ENCODE measurements at places on chromosomes 12 and 14.
A peak's percentile ranks its signal among the peaks of the same experiment; 100 is the strongest.

- no peaks in the 10 kb centered on the region for H3K36me3 ChIP-seq
- DNase-seq: no peak
- peaks cover 9% of the 10 kb centered on the region for H3K4me1 ChIP-seq
- no peaks in the 10 kb centered on the region for H3K27me3 ChIP-seq
- H3K4me3 ChIP-seq: no peak overlapping the region
- H3K27ac ChIP-seq: no peak overlapping the region
Measured at GRCh38 chr14:89393222-89393745, 23.7 kb downstream of the FOXN3 start.

DNA sequence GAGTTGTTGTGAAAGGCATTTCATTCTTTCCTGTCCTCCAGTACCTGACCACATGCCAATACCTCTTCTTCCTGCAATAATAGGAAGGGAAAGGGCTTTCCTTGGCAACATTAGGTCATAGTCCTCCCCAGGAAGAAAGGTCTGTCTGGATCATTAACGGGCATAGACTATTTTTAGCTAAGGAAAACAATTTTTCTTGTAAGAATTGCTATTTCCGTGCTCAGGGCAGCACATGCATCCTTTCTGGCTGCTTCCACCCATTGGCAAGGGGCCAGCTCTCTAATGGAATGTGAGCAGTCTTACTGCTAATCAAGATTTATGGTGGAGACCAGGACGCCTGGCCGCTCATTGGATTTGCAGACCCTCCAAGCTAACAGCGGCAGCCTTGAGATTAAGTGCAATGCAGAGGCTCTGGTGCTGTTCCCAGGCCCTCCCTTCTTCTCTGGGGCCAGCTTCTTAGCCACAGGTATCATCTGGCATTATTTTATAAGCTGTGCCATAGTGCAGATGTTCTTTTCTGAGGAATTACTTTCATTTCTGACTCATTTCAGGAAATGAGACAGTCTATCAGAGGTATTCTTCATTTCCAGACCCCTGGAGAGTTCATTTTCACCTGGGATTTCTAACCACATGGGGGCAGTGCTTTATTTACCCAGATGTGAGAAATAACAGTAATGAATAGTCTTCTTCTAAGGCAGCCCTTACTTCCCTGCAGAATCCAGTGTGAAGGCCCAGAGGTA is 52.9 kb downstream of the ANO6 start:
- H3K27me3 ChIP-seq: no peaks in the 10 kb centered on the region
- DNase-seq: no peak
- H3K4me1 ChIP-seq: no peaks in the 10 kb centered on the region

- H3K27ac ChIP-seq: no peak overlapping the region
- no peak overlapping the region for H3K4me3 ChIP-seq
- no peak for DNase-seq
Measured at GRCh38 chr14:68291820-68292219, 472.2 kb downstream of the RAD51B start.

- H3K27me3 ChIP-seq: no peaks in the 10 kb centered on the region
- H3K27ac ChIP-seq: no peak overlapping the region
- no peaks in the 10 kb centered on the region for H3K36me3 ChIP-seq
- peak overlapping the region; percentile 19 for H3K4me3 ChIP-seq
Measured at GRCh38 chr14:55129428-55130195, 560 bp downstream of the LGALS3 start.

- H3K4me1 ChIP-seq: no peaks in the 10 kb centered on the region
- no peak overlapping the region for H3K27ac ChIP-seq
- no peaks in the 10 kb centered on the region for H3K27me3 ChIP-seq
- H3K36me3 ChIP-seq: no peaks in the 10 kb centered on the region
- H3K4me3 ChIP-seq: no peak overlapping the region
- DNase-seq: no peak
Measured at GRCh38 chr14:24258119-24258518, 4.9 kb downstream of the TGM1 start.

DNA sequence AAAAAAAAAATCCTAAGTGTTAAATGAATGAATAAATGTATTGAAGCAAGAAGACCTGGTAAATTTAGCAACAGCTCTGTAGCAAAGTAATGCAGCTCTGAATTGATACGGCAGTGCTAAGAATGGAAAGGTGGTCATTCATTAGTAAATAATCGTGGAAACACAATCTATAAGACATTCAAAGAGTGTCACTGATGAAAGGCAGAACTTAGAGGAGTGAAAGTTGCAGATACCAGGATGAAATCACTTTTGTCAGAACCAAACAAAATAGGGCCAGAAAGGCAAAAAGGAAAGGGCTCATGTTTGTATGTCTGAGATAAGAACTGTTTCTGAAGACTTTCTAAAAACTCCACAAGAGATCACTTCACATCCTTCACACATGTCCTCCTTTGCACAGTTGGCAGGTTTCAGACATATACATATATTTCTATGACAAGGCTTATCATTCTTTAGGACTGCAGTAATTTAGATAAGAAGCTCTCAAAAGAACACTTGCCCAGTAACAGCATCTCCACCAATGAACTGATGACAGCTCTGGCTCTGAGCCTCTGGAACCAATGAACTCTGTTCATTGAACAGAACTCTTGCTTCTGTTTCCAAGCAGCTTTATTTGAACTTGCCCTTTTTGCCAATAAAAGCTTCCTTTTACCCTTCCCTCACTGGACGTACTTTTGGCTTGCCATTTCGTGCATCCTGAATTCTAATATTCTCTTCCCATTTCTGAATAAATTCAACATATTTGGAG is 4.2 kb upstream of the LRR1 start:
- no peak overlapping the region for H3K27ac ChIP-seq
- DNase-seq: no peak
- no peaks in the 10 kb centered on the region for H3K27me3 ChIP-seq
- H3K4me1 ChIP-seq: peaks cover 5% of the 10 kb centered on the region
- no peak overlapping the region for H3K4me3 ChIP-seq

GRCh38 chr12:44253338-44253856 is 417.5 kb downstream of the TMEM117 start:
- no peak overlapping the region for H3K27ac ChIP-seq
- H3K27me3 ChIP-seq: no peaks in the 10 kb centered on the region
- no peaks in the 10 kb centered on the region for H3K4me1 ChIP-seq
- no peaks in the 10 kb centered on the region for H3K36me3 ChIP-seq
- no peak overlapping the region for H3K4me3 ChIP-seq

- peaks cover 5% of the 10 kb centered on the region for H3K4me1 ChIP-seq
- H3K27me3 ChIP-seq: no peaks in the 10 kb centered on the region
Measured at GRCh38 chr12:120090206-120090605, 26.3 kb downstream of the RAB35 start.

- H3K36me3 ChIP-seq: no peaks in the 10 kb centered on the region
- H3K4me3 ChIP-seq: no peak overlapping the region
- no peaks in the 10 kb centered on the region for H3K4me1 ChIP-seq
Measured at GRCh38 chr12:52344111-52344510, 22.9 kb upstream of the KRT83 start.

- DNase-seq: no peak
- no peaks in the 10 kb centered on the region for H3K27me3 ChIP-seq
- no peak overlapping the region for H3K27ac ChIP-seq
- H3K4me3 ChIP-seq: no peak overlapping the region
Measured at GRCh38 chr14:91126761-91127160, 12.9 kb downstream of the DGLUCY start.

DNA sequence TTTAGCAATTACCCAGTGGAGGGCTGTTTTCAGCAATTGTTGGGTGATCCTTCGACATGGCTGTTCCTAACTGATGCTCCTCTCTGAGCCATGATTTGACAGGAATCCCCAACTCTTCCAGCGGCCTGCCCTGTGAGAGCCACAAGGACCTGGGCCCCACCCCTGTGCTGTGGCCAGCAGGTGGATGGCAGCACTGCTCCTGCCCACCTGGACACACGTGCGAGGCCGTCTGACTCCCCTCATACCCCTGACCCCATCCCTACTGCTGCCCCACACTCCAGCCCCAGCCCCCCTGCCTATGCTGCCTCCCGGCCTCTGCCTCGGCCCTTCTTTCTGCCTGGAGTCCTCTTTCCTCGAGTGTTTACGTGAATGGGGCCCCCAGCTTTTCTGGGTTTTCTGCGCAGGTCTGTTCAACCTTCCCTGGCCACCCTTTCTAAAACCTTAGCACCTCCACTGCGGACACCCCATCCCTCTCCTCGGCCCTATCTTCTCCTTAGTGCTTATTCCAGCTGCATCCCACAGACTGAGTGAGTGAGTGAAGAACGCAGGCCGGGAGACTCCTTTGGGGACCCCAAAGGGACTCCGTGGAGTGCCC is 111.4 kb downstream of the DICER1 start:
- no peaks in the 10 kb centered on the region for H3K27me3 ChIP-seq
- H3K36me3 ChIP-seq: no peaks in the 10 kb centered on the region
- no peaks in the 10 kb centered on the region for H3K4me1 ChIP-seq
- H3K27ac ChIP-seq: no peak overlapping the region

GRCh38 chr12:27500546-27500945 is 23.5 kb upstream of the PPFIBP1 start:
- H3K4me1 ChIP-seq: no peaks in the 10 kb centered on the region
- H3K4me3 ChIP-seq: no peak overlapping the region
- DNase-seq: no peak
- H3K27ac ChIP-seq: no peak overlapping the region

GRCh38 chr12:93163260-93164036 is 214.3 kb upstream of the NUDT4 start:
- H3K36me3 ChIP-seq: no peaks in the 10 kb centered on the region
- no peaks in the 10 kb centered on the region for H3K4me1 ChIP-seq
- H3K4me3 ChIP-seq: no peak overlapping the region
- DNase-seq: no peak
- H3K27ac ChIP-seq: no peak overlapping the region

DNA sequence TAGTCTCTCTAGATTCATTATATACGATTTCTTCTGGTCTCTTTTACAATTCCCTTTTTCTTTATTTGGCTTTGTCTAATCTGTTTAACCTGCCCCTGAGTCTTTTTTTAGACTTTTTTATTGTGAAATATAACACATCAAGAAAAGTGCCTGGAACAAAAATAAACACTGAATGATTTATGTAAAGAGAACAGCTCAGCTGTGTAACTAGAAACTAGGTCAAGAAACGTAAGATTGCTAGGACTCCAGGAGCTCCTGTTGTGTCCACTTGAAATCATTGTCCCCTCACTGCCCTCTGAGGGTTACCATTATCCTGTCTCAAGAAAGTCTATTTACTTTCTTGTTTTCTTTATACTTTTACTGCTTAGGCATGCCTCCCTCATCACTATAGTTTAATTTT is 23.1 kb downstream of the EXD2 start:
- no peak overlapping the region for H3K27ac ChIP-seq
- H3K36me3 ChIP-seq: no peaks in the 10 kb centered on the region
- H3K27me3 ChIP-seq: no peaks in the 10 kb centered on the region
- DNase-seq: no peak
- no peak overlapping the region for H3K4me3 ChIP-seq

GRCh38 chr12:23834076-23834475 is 115.4 kb downstream of the SOX5 start:
- no peaks in the 10 kb centered on the region for H3K36me3 ChIP-seq
- no peak overlapping the region for H3K27ac ChIP-seq
- no peak for DNase-seq
- H3K27me3 ChIP-seq: no peaks in the 10 kb centered on the region
- no peaks in the 10 kb centered on the region for H3K4me1 ChIP-seq

All from naive thymus-derived CD4-positive, alpha-beta T cell (primary cell).